ENCODE measurements at places on chromosomes 2 and 18. TPM values are rescaled to one million over a fixed set of nuclear protein-coding genes. Genes with fewer than 3 reads are reported as not detected.

Gene OTOF
- total RNA-seq = 0.32 TPM

Gene CYS1
- 2.4 TPM for total RNA-seq

Gene CD28
- 2.9 TPM for total RNA-seq

Gene CEP76
- 11.7 TPM for total RNA-seq

Gene MPHOSPH10
- total RNA-seq = 27.5 TPM

Gene AQP12B
- total RNA-seq = not detected

Gene KCNG3
- 0.33 TPM for total RNA-seq

Gene TMEM237
- total RNA-seq = 39.7 TPM

Gene CRYGC
- not detected for total RNA-seq

- DNase-seq = no peak
These were observed 15.1 kb downstream of the ACTG2 start for GRCh38 chr2:73907840-73908452.

- DNase-seq = no peak
These were observed 47.1 kb downstream of the CDCA7 start for GRCh38 chr2:173401716-173402326.

GRCh38 chr2:69554981-69555380, 88.6 kb downstream of the AAK1 start:
- no peak for DNase-seq

- DNase-seq = peak; percentile 59
These were observed 37.3 kb upstream of the TANK start for GRCh38 chr2:161122772-161123530.

- DNase-seq = peak; percentile 69
These were observed 38.8 kb downstream of the NCAPH start for GRCh38 chr2:96374211-96374951.

DNA sequence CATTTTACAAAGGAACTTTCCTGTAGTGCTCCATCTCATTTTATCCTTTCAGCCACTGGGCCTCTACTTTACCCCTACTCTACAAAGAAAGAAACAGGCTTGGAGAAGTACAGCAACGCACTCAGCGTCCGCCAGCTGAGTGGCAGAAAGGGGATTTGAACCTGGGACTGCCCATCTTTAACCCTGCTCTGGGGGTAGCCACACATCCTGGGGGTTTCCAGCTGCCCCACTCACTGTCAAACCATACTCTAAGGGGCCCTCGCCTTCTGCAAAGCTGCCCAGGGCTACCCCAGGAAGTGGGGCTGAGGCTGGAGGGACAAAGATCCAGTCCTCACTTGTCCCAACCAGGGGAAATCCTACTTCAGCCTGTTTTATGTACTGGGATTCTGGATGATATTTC, 17.9 kb downstream of the HS1BP3 start:
- DNase-seq = no peak

DNA sequence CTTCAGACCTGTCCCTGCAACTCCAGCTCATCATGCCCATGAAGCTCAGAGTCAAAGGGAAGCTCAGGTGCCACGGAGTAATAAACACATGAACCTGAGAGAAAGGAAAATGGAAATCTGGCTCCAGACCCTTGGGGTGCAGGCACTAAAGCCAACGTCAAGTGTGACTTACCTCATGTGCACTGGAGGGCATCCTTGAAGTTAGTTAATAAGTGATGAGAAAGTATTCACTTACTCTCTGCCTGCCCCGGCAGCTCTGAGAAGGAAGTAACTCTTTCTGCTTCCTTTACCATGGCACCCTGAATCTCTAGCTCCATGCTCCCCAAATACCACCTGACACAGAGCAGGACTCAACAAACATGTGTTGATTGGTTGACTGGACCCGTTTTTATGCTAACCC, 21.4 kb upstream of the AGAP1 start:
- DNase-seq = no peak

- DNase-seq = no peak
These were observed 150.9 kb upstream of the SERTAD2 start for GRCh38 chr2:64804651-64805050.

- no peak for DNase-seq
These were observed 298.8 kb downstream of the FIGN start for GRCh38 chr2:163436963-163437362.

DNA sequence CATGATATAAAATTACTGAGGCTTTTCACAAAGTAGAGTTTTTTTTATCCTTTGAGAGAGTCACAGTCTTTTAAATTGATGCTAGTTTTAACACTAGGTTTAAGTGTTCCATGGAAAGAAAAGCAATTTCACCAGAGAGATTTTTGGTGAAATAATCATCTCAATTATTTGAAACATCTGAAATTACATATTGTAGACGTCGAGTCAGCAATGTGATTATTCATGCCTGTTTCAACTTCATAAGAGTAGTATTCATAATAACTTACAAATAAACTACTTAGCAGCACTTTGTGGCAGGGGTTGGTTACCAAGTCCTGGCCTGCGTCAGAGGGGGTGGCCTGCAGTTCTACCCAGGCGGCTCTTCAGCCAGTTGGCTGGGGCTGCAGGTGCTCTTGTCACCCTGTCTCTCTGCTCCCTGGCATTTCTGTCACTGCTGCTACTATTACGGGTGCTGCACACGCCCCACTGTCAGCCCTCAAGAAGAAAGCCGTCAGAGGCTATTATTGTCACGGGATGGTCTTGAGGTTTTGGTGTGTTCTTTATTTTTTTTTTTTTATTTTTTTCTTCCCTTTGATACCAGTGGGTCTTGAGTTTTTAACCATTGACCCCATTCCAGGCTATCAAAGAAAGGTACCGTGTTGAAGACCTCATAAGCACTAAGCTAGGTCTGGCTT, 50.4 kb downstream of the MALT1 start:
- DNase-seq = no peak

- no peak for DNase-seq
These were observed 51.1 kb downstream of the PLEKHM3 start for GRCh38 chr2:207974216-207974605.

- no peak for DNase-seq
These were observed 35.7 kb downstream of the ATP8B1 start for GRCh38 chr18:57767259-57768050.

GRCh38 chr2:200408428-200409316, 101.2 kb downstream of the KCTD18 start:
- no peak for DNase-seq

- DNase-seq = no peak
These were observed 91.3 kb upstream of the SEC11C start for GRCh38 chr18:59048378-59048777.

GRCh38 chr2:119430023-119430498, 1.6 kb upstream of the TMEM37 start:
- DNase-seq = no peak

DNA sequence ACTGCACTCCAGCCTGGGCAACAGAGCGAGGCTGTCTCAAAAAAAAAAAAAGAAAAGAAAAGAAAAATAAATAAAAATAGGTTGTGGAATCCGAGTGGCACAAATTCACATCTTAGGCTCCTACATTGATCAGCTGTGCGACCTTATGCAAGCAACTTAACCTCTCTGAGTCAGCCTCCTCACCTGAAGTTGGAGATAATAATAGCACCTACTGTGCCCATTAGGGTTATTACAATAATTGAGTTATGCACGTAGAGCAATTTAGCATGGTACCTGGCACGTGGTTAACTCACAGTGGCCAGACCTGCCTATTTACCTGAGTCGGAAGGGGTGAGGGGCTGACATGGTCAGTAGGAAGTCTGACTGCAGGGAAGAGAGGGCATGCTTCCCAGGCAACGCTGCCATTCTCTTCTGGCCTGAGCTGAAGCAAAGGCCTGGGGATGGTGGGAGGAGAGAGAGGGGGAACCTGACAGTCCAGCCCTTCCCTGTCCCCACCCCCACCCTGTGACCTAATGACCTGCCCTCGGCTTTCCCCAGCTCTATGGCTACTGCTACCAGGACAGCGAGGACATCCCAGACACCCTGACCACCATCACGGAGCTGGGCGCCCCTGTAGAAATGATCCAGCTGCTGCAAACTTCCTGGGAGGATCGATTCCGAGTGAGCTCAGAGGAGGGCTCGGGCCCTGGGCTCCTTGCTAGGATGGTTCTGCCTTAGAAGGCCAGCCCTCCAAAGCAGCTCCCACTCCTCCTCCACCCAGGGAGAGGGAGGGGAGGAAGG, 5.1 kb downstream of the PKDCC start:
- DNase-seq = no peak

DNA sequence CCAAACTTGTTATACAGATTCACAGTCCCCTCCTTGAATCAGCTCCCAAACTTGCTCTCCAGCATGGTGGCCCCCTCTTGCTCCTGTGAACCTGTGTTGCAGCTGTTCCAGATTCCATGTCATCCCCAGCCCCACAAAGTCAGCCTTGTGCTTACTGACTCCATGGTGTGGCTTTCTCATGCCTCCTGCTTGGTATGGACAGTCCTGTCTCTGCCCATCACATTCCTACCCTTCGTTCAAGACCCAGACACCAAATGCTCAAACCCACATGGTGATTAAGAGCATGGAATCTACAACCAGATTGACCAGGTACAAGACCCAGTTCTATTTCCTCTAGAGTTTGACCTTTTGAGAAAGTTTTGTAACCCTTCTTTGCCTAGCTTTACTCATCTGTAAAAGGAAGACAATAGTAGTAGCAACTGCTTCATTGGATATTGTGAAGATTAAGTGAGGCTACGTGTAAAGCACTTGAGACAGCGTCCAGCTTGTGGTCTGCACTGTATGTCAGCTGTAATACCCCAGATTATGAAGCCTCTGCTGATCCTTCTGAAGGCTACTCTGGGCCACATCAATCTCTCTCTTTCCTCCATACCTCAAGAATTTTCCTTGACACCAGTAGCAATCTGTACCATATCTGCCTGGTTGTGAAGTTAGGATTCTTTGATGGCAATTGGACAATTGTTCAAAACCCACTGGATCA, 146.4 kb upstream of the HAAO start:
- DNase-seq = no peak

GRCh38 chr2:181546086-181546485, 88.9 kb downstream of the ITGA4 start:
- no peak for DNase-seq

DNA sequence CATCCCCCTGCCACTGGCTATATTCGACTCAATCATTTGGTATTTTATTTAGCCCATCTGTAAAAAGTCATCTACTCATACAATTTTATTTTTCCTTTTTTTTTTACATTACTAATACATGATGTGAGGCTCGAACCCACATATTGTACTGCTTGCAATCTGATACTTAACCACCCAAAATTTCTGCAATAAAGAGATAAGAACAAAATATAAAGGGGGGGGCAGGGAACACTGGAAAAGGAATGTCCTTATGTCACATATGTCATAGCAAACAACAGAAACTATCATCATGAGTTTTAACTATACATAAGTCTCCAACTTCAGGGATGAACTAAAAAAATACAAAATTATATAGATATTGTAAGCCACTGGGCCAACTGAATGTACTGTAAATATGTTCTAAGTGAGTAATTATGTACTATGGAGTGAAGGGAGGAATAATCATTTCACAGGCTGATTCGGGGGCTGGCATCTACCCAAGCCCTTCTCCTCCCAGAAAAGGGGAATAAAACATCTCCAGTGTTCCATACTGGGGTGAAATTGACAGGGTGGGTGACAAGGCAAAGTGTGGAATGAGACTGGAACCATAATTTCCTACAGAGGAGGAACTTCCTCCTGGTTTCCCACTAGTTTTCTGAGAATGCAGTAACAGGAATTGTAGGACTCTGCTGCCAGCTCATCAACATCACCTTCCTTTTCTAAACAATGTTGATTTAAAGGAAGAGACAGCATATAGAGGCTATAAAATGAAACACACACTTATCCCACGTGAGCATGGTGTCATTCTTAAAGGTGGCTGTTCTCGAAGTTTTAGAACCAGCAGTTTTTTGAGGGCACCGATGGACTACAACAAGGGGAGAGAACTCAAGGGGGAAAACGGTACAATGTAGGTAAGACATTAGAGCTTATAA, 79.5 kb downstream of the FARSB start:
- DNase-seq = no peak

DNA sequence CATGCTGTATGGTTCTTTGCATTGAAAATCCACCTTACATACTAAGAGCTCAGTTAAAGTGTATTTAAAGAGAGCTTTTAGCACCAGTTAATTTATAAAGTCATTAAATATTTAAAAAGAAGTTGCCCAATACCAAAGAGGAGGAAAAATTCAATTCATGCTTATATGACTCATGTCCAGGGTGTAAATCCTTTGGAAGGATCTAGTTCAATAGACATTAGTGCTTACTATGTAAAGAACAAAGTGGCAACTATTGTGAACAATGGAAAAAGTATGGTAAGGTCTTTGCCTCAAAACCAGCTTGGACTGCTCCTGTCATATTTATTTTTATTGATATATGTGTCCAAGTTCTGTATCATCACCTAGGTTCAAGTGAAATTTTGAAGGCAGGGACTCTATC, 90.5 kb downstream of the SCN9A start:
- no peak for DNase-seq

DNA sequence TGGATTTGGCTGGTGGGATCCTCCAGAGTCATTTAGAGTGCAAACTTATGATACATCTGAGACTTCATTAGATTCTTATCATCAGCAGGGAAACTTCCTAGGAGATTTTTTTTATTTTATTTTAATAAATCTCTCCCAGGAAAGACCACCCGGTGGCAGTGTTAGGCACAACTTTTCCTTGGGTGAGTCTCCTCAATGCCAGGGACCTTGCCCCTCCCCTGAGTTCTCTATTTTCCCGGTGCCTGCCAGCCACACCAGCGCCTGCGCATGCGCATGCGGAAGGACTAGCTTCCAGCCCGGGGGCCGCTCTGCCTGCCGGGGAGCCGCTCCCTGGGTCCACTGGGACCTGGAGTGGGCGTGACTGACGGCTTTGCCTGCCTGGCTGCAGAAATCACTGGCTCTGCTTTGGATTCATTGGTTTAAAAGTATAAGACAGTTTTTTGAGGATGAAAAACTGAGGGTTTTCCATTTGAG, 86.6 kb downstream of the TMEM182 start:
- DNase-seq = no peak

GRCh38 chr2:176650838-176651555, 381.8 kb downstream of the MTX2 start:
- DNase-seq = no peak

DNA sequence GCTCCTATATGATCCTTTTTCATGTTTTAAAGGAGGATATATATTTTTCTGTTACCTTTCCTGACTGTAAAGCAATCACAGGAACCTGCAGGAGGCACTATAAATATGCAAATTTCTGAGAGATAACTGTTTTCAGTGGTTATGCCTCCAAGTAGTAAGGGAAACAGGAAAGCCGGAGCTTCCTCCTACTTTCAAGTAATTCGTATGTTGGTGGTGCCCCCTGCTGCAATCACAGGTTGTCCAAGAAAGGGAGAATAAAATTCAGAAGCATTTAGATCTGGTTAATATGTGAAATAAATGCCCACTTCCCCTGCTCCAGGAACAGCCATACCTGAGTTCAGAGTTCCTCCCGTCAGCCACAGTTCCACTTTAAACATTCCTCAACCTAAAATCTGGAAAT, 12.0 kb upstream of the BCL11A start:
- DNase-seq = no peak

- no peak for DNase-seq
These were observed 72.3 kb downstream of the OTX1 start for GRCh38 chr2:63122921-63123320.

- no peak for DNase-seq
These were observed 33.3 kb downstream of the RTTN start for GRCh38 chr18:70172225-70172624.

GRCh38 chr18:79789901-79790890, 7.5 kb upstream of the KCNG2 start:
- DNase-seq = no peak

- no peak for DNase-seq
These were observed 88.2 kb upstream of the MCFD2 start for GRCh38 chr2:47003641-47004427.

GRCh38 chr18:5969989-5970403, 74.7 kb upstream of the TMEM200C start:
- no peak for DNase-seq

- no peak for DNase-seq
These were observed 143.7 kb upstream of the NOSTRIN start for GRCh38 chr2:168658706-168659105.

GRCh38 chr2:131039535-131039907, 53.7 kb downstream of the FAM168B start:
- DNase-seq = no peak

Measured in breast epithelium (tissue), 4 donors.